Breast epithelium (tissue), 4 donors: ENCODE measurements at places on chromosomes 16 and 17. TPM values are rescaled to one million over a fixed set of nuclear protein-coding genes. Genes with fewer than 3 reads are reported as not detected.

DNA sequence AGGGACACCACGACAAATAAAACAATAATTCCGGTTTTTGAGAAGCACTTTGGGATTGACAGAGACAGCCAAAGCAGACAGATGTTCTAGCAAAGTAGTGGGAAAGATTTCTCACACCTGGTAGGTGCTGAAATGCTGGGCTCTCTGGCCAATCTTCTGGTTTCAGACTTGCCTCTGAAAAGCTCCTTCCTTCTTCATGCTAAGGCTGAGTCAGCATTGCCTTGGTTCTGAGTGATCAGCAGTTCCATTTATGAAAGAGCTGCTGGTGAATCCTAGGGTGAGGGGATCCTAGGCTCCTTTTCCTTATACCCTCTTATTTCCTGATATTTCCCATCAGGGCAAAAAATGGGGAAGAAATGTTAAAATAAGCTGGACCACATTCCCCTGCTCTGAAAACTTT lies 268.7 kb upstream of the SALL1 start:
- no peak for DNase-seq

GRCh38 chr17:56150649-56151048 lies 2.6 kb upstream of the ANKFN1 start:
- DNase-seq, result no peak

The TMEM220 gene
- total RNA-seq, result 9.5 TPM

The SMARCE1 gene
- 122 TPM for total RNA-seq

The KRT23 gene
- total RNA-seq, result 37.7 TPM
